ENCODE measurements at places on chromosomes 1 and 21.

DNA sequence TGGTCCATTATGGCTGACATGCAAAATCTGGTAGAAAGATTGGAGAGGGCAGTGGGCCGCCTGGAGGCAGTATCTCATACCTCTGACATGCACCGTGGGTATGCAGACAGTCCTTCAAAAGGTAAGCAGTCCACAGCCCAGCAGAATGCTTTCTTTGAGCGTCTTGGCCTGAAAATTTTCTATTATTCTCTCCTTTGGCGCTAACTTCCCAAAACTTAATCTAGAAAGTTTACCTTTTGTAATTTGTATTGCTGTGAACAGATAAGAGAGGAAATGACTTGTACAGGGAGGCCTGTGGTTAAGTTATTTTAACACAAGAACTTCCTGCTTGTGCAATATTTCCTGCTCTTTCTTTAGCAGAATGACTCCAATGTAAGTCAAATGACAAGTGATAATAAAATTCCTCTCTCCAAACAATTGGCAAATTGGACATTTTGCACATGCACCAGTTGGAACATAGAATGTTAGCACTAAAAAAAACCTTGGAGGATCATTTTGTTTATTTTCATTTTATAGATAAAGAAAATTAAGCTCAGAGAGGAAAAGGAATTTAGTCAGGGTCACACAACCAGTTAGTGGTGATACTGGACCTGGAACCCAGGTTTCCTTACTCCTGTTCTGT lies 18.9 kb downstream of the CAP1 start:
- no peak for DNase-seq

- DNase-seq, result peak; percentile 46
Observed at GRCh38 chr1:39301606-39302005, 97.1 kb downstream of the MACF1 start.

GRCh38 chr1:33326785-33327184 lies 5.9 kb upstream of the A3GALT2 start:
- no peak for DNase-seq

GRCh38 chr1:62676611-62677356 lies 11.4 kb downstream of the DOCK7 start:
- peak; percentile 92 for DNase-seq

DNA sequence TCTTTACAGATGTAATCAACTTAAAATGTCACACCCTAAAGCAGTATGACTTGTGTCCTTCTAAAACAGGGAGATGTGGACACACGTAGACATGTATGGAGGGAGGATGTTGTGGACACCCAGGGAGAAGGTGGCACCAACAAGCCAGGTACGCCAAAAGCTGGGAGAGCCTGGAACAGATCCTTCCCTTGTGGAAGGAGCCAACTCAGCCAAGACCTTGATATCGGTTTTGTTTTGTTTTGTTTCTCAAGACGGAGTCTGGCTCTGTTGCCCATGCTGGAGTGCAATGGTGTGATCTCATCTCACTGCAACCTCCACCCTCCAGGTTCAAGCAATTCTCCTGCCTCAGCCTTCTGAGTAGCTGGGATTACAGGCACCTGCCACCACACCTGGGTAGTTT lies 45.6 kb downstream of the CHAF1B start:
- DNase-seq, result no peak

- DNase-seq, result no peak
Observed at GRCh38 chr1:16090076-16090826, 16.8 kb upstream of the FAM131C start.

DNA sequence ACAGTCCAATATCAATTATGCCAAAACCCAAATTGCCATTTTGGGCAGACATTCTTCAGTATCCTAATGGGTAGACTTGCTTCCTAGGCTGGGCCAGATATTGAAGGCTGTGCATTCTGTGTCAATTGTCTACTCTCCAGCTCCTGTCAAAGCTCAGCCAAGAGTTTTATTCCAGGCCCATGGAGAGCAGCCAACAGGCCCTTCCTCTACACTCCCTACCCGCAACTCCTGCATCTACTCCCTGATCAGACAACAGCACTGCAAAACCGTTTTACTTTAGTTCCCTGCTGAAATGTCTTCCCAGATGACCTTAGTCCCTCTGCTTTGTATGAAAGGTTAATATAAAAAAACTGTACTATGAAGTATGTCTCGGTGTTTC lies 6.6 kb upstream of the ADORA3 start:
- no peak for DNase-seq

- DNase-seq, result no peak
Observed at GRCh38 chr1:27144049-27144748, 10.7 kb downstream of the SLC9A1 start.

DNA sequence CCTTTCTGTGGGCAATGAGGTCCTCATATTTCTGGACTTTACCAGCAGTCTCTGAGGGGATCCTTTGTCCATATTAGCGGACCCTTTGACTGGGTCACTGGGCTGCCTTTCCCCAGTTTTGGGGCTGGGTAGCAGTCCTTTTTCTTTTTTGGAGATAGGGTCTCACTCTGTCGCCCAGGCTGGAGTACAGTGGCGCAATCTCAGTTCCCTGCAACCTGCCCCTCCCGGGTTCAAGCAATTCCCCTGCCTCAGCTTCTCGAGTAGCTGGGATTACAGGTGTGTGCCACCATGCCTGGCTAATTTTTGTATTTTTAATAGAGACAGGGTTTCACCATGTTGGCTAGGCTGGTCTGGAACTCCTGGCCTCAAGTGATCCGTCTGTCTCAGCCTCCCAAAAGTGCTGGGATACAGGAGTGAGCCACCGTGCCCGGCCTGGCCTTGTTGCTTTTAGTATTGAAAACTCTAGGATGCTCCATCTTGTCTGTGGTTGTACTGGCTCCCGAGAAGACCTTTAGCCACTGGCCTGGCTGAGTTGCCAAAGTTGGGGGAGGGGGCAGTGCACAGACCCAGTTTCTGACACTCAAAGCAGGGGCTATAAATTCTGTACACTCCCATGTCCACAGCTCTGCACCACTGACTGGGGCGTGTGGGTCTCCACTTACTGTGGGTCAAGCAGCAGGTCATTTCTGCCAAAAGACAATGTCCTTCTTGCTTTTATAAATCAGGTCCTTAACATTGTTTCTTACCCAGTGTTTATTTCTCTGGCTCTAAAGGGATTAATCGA lies 33.1 kb downstream of the MAN1C1 start:
- no peak for DNase-seq

DNA sequence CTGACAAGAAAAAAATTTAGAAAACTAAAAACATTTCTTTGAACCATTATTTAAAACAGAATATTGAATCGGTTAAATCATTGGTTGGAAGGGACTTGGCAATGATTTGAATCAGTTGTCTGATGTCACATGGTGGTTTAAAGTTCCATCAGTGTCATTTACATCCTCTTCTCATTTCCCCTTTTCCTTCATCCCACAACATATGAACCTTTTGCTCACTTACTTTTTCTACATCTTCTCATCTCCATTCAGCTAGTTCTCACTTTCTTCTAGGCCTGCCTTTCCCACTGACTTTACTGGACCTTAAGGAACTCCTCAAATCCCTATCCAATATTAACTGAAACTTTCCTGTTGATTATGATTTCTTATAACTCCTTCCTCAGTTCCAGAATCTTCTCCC lies 58.5 kb downstream of the PHACTR4 start:
- DNase-seq, result no peak

- no peak for DNase-seq
Observed at GRCh38 chr1:112665857-112666256, 8.6 kb upstream of the MOV10 start.

- DNase-seq, result no peak
Observed at GRCh38 chr1:112253366-112253765, 142.6 kb upstream of the CTTNBP2NL start.

DNA sequence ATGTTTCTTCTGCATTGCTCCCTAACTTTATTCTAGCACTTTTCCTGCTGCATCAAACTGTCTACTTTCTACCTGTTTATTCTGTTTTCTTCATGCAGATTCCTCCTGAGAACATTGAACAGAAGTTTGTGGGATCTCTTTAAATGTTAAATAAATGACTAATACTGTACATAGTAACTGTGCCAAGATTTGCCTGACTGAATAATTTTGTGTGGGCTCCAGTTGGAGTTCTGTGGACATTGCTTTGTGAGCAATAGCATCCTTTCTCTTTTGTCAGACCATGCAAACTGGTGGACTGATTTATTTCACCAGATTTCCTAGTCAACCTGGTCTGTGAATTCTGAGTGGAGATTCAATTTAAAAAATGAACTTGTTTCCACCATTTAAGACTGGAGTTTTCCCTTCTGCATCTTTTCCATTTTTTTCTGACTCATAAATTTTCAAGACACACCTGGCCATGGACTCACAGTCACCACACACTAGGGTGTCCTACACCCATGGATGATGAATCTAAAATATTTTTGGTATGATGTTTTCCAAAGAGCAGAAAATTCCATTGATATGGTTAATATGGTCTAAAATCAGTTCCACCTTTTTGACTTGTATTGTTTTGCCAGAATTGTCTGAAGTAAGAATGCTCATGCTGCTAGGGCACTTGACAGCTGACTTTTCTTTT lies 140.7 kb upstream of the SPAG17 start:
- peak; percentile 44 for DNase-seq

GRCh38 chr1:1361233-1361981 lies 3.1 kb upstream of the MXRA8 start:
- peak; percentile 28 for DNase-seq

DNA sequence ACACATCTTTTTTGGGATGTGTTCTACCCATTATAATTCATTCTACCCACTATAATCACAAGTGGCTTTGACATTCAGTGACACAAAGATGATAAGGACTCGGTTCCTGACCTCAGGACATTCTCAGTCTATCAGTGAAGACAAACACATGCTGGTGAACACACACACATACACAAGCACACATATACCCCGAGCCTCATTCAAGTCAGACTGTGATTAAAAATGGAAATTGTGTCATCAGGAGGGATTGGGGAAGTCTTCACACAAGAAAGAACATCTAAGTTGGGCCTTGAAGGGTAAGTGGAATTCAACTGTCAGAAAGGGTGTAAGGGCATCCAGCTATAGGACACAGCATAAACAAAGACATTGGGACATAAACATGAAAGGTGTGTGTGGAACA lies 2.6 kb upstream of the LAD1 start:
- DNase-seq, result no peak

DNA sequence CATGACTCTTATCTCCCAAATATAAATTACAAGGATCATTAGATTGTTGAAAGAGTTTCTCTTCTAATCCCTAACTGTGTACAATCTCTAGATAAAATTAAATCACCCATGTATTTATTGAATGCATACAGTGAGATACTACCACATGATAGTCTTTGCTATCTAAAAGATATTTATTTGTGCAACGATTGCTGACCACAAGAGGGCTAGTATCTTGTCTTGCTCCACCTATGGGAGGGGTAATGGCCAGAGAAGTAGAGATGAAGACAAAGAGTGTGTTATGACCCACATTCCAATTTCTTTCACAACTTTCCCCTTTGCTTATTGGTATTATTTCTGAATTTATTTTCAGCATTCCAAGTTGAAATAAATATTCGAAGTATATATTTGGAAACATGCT lies 13.7 kb downstream of the PYHIN1 start:
- no peak for DNase-seq

GRCh38 chr1:61887076-61887867 lies 145.0 kb downstream of the PATJ start:
- DNase-seq, result no peak

GRCh38 chr1:225451340-225451739 lies 23.5 kb upstream of the LBR start:
- DNase-seq, result no peak

DNA sequence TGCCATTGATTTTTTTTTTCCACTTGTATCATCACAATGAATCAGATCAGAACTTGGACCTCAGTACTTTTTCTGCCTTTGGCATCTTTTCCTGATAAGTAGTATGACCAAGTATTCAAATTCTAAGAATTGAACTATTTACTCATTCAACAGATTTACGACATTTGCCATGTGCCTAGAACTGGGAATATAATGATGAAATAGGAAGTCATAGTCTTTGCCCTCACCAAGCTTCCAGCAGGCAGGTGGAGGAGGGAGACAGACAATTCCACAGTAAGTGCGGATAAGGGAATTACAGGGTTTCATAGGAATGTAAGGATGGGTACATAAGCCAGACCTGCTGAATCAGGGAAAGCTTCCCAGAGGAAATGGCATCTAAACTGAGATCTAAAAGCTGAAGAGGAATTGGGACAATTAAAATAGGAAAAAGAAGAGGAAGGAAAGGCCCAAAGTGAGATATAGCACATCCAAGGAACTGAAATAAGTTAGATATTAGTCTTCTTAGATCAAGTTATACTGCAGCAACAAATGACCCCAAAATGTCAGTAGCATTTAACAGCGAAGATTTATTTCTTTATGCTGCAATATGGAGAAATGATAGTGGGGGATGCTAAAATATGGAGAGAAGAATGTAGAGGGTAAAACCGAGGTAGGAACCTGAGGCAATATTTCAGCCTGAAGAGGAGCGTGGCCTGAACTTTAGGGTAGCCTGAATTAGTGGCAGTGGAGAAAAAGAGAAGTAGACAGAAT lies 5.3 kb upstream of the DDX59 start:
- no peak for DNase-seq

GRCh38 chr1:81512252-81513003 lies 288.3 kb upstream of the ADGRL2 start:
- DNase-seq, result peak; percentile 44
